ENCODE measurements at places on chromosomes 7 and 10. TPM values are rescaled to one million over a fixed set of nuclear protein-coding genes. Genes with fewer than 3 reads are reported as not detected.

The ZNF25 gene
- 9.2 TPM for polyA plus RNA-seq

DNA sequence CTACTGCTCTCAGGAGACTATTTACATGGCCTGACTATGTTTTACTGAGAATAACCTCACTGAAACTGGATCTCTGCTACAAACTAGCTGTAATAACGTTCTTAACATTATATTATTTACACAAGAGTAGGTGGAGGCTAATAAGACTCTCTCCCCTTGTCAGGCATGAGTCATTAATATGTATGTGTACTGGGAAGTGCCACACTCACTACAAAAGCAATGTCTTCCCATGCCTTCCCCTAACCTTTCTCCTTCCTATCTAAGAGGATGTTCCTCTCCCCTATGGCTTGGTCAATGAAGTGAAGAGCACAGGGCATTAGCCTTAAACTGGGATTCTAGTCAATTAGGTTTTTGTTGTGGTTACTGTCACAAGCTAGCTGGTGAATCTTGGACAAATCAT lies 147.9 kb downstream of the DGKB start:
- DNase-seq, result no peak

- DNase-seq, result no peak
These were observed 48.3 kb downstream of the COL17A1 start for GRCh38 chr10:104037261-104037951.

DNA sequence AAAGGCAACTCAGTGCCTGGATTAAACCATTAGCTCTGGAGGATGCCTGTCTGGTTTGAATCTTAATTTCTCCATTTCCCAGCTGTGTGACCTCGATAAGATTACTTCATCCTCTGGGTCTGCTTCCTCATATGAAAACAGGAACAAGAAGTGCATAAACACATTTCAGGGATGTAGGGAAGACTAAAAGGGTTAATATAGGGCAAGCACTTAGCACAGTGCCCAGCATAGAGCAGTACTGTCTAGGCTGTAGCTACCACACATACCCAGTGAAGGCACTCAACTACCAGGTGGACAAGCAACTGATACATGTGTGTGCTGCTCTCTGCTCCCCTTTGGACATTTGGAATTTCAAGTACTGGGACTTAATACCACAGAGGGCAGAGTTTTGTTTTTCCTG lies 85.4 kb downstream of the KCNMA1 start:
- DNase-seq, result no peak

GRCh38 chr10:124561206-124561605 lies 99.6 kb downstream of the LHPP start:
- DNase-seq, result no peak

- no peak for DNase-seq
These were observed 80.4 kb downstream of the WDFY4 start for GRCh38 chr10:48765039-48765438.

DNA sequence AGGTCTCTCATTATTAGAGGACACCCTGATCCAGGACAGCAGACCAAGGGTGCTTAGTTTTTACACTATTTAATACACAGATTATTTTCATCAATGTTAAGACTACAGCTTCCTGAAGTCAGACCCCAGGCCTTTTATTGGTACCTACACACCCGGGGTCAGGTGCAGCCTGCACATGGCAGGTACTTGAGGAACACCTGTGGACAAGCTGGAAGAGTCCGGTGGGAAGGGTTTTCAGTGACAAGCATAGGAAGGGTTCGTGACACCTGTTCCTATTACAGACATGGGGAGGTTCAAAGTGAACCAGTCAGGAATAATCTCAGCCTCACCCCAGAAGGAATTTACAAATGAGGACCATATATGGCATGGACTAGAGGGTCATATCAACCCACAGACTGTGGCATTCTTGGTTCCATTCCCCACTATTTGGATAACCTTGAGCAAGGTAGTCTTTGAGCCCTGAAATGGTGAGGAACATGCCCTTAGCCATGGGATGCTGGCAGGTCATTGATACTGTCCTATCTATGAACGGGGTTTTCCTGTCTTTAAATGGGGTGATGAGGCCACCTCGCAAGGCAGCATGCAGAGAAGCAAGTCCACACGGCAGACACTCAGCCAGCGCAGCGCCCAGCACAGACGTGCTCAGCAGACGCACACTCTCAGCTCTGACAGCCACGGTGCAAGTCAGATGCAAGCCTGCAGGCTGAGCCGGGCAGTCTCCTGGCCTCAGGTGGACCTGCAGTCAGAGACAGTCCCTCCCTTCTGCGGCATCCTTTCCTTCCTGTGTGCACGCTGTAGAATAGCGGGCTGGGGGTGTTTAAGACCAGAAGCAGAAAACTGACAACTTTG lies 624.9 kb downstream of the PTPRN2 start:
- DNase-seq, result no peak

The PIK3AP1 gene
- polyA plus RNA-seq, result 0.04 TPM

DNA sequence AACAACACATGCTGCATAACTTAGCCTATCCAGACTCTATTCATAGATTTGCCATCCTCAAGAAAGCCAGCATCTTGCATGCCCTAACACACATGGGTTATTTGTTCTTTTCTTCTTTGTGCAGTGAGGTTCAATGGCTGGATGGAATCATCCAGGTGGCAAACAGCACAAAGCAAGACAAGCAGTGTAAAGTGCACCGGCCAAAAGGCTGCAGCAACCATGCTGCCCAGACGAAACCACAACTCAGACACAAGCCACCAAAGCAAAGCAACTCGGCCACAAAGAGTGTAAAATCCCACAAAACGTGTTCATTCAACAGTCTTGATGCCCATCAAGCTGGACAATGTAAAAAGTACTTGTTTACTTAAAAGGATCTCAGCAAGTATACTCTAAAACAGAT lies 76.9 kb downstream of the PIP4K2A start:
- DNase-seq, result no peak

All from BJ (cell line).